SK-N-SH (cell line): ENCODE measurements at places on chromosomes 16 and 17.

GRCh38 chr17:60555786-60556185 is 29.7 kb upstream of the APPBP2 start:
- no peak for DNase-seq

DNA sequence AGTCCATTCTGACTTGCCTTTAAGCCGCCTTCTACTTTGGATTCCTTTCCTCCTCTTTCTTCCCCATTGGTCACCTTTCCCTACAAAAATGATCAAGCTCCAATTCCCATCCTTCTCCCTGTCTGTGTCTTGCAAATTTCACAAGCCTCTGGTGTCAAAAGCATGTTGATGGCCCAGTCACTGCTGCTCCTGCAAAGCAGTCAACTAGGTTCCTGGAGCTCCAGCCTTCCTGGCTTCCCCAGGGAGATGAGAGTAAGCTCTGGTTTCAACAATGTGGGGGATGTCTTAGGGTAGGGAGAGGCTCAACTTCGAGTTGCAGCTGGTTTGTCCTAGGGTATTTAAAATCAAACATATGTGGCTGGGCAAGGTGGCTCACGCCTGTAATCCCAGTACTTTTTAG is 36.1 kb upstream of the HELZ start:
- no peak for DNase-seq

GRCh38 chr17:80254396-80255251 is 6.0 kb upstream of the RNF213 start:
- DNase-seq, result peak; percentile 41

GRCh38 chr16:84650062-84650991 is 2.0 kb downstream of the KLHL36 start:
- no peak for DNase-seq

DNA sequence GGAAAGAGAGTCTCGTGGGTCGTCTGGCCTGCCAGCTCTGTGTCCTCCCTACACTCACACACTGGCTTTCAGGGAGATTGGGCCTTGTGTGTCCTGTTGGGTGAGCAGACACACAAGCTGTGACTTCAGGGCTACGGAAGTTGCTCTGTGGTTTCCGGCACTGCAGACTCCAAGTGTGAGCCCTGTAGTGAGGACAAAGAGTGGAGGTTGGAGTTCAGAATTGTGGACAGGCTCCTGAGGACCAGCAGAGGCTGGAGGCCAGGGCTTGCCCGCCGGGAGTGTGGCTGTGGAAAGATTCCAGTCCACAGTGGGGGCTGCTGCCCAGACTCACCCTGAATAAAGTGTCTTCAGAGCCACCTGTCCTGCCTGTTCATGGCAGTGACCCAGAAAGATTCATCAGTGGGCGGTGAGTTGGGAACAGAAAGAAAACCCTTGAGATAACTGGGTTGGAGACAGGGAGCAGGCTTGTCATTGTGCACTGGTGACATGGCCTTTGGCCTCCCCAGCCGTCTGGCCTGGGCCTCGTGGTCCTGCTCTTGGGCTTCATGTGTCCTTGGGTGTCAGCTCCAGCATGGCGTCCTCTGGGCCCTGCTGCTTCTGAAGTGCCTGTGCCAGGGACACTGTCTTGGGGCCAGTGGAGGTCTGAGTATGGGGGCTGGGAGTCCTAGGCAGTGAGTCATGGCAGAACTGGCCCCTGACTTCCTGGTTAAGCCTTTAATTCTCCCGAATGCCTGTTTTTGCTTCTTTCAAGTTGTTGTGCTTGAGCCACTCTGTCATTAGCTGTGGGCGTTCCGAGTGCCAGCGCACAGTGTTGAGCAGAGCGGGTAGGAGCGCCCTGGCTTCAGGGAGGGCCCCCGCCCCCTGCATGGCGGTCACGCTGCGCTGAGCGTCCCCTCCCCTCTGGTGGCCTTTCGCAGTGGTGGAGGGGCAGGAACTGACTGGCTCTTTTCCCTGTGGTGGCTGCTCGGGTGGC is 19.9 kb upstream of the ZNF750 start:
- DNase-seq, result no peak
